ENCODE measurements at places on chromosomes 3 and 15.

- DNase-seq = no peak
Observed at GRCh38 chr3:175057401-175057800, 198.3 kb downstream of the NAALADL2 start.

- DNase-seq = no peak
Observed at GRCh38 chr3:113537155-113537554, 4.8 kb downstream of the SIDT1 start.

DNA sequence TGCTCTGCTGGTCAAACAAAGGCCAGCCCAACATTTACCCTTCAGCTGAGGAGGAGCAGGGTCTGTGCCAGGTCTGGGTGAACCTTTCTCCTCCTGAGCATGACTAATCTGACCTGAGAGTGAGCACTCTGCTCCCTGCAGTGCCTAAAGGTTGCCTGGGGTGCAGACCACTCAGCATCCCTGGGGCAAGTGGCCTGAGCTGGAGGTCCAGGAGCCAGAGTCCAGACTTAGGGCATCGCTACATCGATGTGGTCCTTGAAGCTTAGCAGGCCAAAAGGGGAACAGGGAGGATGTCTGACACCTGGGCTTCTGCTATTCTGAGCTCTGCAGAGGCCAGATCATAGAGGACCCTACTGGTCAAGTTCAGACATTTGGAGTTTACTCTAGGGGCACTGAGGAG lies 119.1 kb downstream of the FAM43A start:
- no peak for DNase-seq

- DNase-seq = no peak
Observed at GRCh38 chr15:29449136-29449535, 179.5 kb upstream of the NSMCE3 start.

- DNase-seq = no peak
Observed at GRCh38 chr3:39134305-39134704, 19.1 kb downstream of the CSRNP1 start.

GRCh38 chr3:136018876-136019275 lies 53.3 kb downstream of the PPP2R3A start:
- DNase-seq = no peak

GRCh38 chr3:106139826-106140225 lies 271.0 kb upstream of the CBLB start:
- DNase-seq = no peak

Measured in effector memory CD8-positive, alpha-beta T cell (primary cell).